Mesothelial cell of epicardium (in vitro differentiated cells): ENCODE measurements at places on chromosomes 6 and 20. TPM values are rescaled to one million over a fixed set of nuclear protein-coding genes. Genes with fewer than 3 reads are reported as not detected.

GRCh38 chr6:23414051-23414445 is 712.0 kb upstream of the NRSN1 start:
- DNase-seq = no peak

GRCh38 chr6:12200015-12200564 is 90.1 kb upstream of the EDN1 start:
- DNase-seq = no peak

KIF6 gene
- total RNA-seq = 1.2 to 1.4 TPM (median 1.3 TPM) in 3 replicates

PTK7 gene
- total RNA-seq = 303 to 313 TPM (median 308 TPM) in 3 replicates

- no peak for DNase-seq
Measured at GRCh38 chr6:133339543-133340384, 98.6 kb downstream of the EYA4 start.

- DNase-seq = no peak
Measured at GRCh38 chr6:69948479-69949114, 82.2 kb downstream of the COL19A1 start.

GRCh38 chr20:1840817-1841553 is 54.2 kb upstream of the SIRPA start:
- no peak for DNase-seq

- DNase-seq = peak; percentile 54
Measured at GRCh38 chr6:122609881-122610689, at the start of gene PKIB. Gene PKIB (plus strand): TSS chr6:122610405. CDS start chr6:122717795, 107,390 bp downstream.

GRCh38 chr6:6856538-6857523 is 250.9 kb upstream of the RREB1 start:
- DNase-seq = no peak

DNA sequence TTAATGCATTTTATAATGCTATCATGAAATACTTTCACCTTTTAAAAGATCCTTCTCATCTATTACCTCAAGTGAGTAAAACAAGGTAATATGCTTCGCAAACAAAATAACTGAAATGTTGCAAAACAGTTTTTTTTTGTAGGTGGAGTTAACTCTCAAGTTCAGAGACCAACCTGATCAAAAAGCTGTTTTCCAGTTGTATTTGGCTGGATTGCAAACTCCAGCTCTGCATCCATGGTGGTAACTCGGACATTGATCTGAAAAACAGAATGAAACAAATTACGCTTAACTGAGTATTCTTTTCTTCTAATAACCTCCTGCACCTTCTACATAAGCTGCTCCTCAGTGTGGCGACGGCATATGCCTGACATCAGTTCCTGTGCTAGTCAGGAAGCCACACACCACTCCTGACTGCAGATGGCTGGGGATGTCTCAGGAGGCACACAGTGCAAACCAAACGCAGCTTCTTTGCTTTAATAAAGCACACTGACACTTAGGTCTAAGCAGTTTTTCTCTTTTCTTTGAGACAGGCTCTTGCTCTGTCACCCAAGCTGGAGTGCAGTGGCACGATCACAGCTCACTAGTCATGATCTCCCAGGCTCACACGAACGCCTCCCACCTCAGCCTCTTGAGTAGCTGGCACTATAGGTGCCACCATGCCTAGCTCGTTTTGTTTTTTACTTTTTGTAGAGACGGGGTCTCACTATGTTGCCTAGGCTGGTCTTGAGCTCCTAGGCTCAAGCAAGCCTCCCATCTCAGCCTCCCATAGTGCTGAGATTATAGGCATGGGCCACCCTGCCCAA is 29.9 kb downstream of the EZR start:
- no peak for DNase-seq

DNA sequence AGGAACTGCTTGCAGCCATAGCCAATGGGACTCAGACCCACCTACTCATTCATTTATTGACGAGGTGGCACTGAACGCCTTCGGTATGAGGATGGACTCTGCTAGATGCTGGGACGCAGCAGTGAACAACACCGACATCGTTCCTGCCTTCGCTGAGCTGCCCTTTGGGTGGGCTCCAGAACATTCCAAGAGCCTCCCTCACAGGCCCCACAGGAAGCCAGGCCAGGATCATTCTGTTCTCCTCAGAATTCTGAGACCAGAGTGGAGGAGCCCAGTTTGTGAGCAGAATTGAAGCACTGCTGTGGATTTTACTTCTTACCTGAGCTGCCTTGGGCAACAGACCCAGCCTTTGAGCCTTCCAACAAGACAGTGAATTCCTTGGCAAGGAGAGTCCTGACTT is 82.1 kb downstream of the KCNB1 start:
- no peak for DNase-seq

OPRL1 gene
- total RNA-seq = 2.2 to 2.6 TPM (median 2.5 TPM) in 3 replicates

ADTRP gene
- 3.4 to 4.0 TPM (median 3.8 TPM) in 3 replicates for total RNA-seq

- DNase-seq = no peak
Measured at GRCh38 chr6:30618270-30618797, 694 bp downstream of the MRPS18B start.

DNA sequence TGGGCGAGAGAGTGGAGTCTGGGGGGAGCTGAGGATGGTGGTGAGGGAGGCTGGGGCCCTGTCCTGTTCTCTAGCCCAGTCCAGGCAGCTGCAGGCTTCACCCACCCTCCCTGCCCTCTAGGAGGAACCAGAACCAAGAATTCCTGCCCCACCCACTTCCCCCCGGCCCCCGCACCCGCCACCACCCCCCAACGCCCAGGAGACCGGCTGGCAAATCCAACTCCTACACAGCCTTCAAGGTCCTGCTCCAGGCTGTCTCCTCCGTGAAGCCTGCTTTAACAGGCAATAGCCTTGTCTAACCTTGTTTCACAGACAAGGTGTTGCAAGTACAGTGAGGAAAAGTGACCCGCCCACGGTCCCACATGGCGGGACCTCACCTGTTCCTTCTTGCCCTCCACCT is 2.4 kb downstream of the SPDEF start:
- no peak for DNase-seq

GRCh38 chr6:73078333-73078862 is 146.9 kb downstream of the KHDC1L start:
- DNase-seq = no peak

GRCh38 chr6:3773678-3774298 is 22.3 kb upstream of the PXDC1 start:
- no peak for DNase-seq

DNA sequence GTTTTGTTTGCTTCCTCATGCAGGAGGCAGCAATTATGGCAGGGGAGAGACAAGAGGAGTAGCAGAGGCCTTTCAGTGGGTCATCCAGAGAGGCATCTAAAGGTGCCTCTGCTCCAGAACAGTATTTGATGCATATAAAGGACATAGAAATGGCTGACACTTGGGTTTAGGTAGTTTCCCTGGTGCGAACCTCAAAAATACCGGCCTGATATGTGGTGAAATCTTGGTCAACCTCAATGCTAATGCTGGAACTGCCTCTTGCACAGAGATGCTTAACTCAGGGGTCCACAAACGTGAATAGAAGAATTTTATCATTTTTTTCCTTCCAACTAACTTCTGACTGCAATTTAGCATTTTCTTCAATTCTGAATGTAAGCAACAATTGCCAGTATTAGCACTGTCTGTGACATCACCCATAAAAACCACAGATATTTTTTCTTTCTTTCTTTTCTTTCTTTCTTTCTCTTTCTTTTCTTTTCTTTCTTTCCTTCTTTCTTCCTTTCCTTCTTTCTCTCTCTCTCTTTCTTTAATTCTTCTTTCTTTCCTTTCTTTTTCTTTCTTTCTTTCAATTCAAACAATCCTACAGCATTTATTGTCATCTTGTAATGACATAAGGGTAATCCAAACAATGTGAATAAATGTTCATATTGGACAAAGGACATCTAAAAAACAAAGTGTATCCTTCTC is 180.0 kb upstream of the UST start:
- DNase-seq = no peak

GRM1 gene
- total RNA-seq = 0.11 to 0.16 TPM in 2 of 3 replicates, not detected in the other

DSP gene
- 163 to 172 TPM (median 171 TPM) in 3 replicates for total RNA-seq

TINAG gene
- total RNA-seq = not detected in 3 replicates

- DNase-seq = no peak
Measured at GRCh38 chr6:166109608-166110007, 58.0 kb downstream of the TBXT start.

DNA sequence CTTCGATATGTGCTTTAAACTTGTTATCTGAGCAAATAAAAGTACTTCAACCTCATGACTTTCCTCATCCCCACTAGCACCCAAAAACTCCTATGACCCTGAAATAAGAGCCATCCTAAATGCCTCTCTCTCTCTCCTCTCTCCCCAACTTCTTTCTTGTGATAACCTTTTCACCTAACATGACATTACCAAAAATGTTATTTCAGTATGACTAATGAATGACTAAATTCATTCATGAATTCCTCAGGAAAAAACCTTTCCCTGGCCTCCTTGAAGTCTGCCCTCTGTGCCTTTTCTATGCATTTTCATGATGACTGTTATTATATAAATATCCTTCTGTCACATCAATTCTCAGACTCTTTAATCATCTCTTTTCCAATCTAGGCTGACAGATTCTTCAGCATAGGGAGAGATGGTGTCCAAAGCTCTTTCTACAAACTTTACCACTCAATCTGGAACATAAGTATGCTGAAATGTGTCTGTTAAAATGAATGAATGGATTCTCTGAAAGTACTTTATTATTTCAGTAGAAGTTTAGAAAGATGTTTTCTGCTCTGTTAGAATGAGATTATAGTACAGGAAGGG is 114.3 kb upstream of the GGTLC1 start:
- no peak for DNase-seq

GRCh38 chr6:168071620-168072019 is 7.4 kb downstream of the FRMD1 start:
- DNase-seq = no peak

DNA sequence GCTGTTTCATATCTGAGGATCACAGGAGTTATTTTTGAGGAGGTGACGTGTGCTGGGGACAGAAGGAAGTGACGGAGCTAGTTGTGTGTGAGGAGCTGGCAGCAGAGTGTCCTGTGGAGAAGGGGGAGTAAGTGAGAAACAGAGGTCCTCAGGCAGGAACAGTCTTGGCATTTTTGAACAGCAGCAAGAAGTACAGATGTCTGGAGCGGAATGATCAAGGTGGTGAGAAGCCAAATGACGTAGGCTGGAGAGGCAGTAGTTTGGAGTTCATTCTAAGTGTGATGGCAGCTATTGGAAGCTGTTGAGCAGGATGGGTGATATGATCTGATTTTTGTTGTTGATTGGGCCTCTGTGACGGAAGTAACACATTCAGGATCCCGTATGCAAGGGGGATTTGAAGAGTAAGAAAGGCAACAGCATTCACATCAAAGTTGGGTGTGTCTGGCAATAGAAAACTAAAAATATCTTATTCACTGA is 52.3 kb downstream of the SOBP start:
- DNase-seq = no peak

GGTLC1 gene
- total RNA-seq = not detected in 3 replicates

WFDC8 gene
- not detected in 3 replicates for total RNA-seq

- DNase-seq = no peak
Measured at GRCh38 chr20:32467506-32468312, 109.6 kb downstream of the ASXL1 start.

DNA sequence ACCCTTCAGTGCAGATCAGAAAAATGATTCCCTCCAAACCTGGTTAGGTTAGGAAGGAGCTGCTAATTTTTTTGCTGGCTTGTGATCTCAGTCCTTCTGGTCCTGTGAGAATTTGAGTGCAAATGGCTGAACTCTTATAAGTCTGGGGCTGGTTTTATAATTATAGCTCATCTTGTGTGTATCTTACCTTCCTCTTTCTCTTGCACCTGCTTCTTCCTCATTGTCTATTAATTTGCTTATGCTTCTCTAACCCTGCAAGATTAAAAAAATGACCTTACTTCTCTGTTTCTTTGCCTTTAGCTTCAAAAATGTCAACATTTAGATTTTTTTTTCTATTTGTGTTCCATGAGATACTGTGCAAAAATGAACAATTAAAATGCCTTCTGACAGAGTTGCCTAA is 576.2 kb downstream of the DHX35 start:
- no peak for DNase-seq

DNA sequence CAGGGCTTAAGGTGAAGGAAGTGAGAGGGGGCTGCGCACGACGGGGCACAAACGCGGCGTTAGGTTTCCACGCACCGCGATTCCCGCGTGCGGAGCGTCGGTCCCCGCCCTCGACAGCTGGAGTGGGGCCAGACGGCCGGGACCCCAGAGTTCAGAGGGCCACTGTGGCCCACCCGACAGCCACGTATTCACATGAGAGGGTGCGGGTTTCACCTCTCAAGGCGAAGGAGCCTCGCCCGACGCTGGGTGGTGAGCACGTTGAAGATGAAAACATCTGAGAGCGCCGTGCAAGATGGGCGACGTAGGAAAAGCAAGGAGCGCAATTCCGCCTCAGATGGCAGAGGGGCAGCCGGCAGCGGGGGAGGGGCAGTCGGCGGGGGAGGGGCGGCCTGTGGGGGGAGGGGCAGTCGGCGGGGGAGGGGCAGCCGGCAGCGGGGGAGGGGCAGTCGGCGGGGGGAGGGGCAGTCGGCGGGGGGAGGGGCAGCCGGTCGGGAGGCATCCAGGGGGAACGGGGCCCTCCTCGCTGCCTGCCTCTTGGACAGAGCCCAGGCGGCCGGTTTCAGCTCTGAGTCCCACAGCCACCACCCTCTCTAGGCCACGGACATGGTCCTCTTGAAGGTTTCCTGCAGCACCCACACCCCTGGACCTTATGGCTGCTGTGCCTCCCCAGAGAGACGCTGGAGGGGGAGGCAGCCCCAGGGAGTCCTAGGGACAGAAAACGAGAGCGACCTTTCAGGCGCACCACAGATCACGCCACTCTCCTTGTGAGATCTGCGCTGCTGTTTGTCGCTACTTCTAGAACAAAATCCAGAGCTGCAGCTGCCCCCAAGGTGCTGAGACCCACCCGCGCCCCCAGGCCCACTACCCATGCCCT is 113.7 kb downstream of the DLL1 start:
- DNase-seq = no peak

DNA sequence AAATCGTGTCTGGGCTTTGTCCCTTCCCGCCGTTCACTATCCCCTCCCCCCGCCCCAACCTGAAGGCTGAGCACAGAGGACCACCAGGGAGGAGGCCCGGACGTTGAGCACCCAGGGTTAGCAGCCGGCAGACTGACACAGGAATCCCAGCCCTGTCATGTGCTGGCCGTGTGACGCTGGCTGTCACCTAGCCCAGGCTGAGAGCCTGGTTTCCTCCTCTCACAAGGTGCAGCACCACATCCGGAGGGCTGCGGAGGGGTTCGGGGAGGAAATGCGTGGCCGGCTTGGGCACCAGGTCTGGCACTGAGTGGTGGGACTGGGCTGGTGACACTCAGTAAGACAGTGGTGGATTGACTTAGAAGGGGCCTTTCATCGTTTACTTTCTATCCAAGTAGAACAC is 4.6 kb upstream of the LSM14B start:
- DNase-seq = no peak

RNF182 gene
- total RNA-seq = 4.1 to 5.1 TPM (median 4.2 TPM) in 3 replicates

GRCh38 chr6:166313255-166314070 is 5.3 kb upstream of the PRR18 start:
- no peak for DNase-seq

BTNL2 gene
- not detected in 3 replicates for total RNA-seq
